NCI-H226 (cell line): ENCODE measurements at places on chromosomes 2 and 18.

DNA sequence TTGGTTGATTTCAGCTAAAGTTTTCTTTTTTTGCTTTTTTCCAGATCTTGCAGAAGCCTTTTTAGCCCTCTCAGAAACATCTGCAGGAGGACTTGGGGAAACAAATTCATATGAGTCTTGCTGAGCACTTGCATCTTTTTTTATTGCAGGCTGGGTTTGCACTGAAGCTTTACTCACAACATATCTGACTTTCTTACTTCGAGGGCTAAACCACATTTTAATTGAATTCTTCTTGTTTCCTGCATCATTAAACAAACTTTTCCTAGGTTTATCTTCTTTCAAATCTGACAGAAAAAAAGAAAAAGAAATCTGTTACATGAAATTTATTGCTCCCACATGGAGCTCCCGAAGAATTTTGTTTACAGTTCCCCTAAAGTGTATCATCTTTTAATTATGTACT lies 28.3 kb downstream of the BARD1 start:
- DNase-seq, result no peak

GRCh38 chr2:109466674-109467575 lies 146.8 kb downstream of the SEPTIN10 start:
- DNase-seq, result no peak

- peak; percentile 82 for DNase-seq
Observed at GRCh38 chr2:43038696-43039094, 187.7 kb downstream of the ZFP36L2 start.

DNA sequence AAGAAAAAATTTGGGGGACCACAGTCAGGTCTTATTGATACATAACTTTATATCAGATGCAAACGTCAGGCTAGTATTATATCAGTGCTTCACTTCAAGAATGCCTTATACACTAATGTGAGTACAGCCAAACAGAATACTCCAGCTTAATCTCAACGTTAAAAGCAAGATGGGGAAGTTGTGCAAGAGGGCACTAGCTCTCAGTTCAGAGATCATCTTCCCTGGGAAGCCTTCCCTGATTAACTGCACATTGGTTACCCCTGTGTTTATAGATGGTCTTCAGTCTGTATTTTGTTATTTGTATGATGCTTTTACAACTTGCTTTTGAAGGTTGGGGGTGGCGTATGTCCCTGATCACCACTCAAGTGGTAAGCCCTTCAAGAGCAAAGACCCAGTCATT lies 11.4 kb downstream of the EPAS1 start:
- no peak for DNase-seq

- DNase-seq, result no peak
Observed at GRCh38 chr2:24411488-24412151, 51.3 kb upstream of the ITSN2 start.

DNA sequence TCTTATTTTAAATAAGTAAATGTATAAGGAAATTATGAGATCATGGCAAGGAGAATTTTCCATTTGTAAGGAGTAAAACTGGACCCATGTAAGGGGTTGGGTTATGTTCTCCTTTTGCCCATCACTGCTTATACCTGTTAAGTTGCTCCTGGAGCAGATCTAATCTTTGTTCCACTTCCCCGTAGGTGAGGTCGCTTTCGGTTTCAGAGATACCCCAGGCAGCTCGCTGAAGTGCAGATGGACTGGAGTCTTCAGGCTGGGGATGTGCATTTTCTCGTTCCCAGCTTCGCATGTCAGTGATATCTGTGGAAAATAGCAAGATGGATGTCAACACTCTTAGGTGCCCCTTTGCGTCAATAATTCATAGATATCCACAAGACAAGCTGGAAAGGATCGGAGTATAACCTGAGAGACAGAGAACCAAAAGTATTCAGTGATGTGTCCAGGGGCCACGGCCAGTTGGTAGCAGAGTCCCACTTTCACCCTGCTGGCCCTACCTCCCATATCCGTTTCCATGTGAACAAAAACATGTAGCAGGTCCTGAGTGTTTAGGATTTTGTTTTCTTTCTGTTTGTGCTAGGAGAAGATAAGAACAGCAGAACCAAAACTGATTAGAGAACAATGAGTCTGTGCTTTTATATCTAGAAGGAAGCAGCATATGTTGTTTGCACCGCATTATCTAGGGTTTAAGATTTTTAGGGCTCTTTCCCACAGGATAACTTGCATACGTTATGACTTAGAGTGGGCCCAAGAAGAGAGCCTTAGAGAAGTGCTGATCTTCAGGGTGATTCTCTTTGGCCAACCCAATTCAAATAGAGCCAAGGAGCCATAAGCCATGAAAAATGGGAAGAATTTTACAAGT lies 36.0 kb downstream of the GCA start:
- no peak for DNase-seq

- peak; percentile 74 for DNase-seq
Observed at GRCh38 chr2:180761224-180761623, 219.2 kb upstream of the UBE2E3 start.

DNA sequence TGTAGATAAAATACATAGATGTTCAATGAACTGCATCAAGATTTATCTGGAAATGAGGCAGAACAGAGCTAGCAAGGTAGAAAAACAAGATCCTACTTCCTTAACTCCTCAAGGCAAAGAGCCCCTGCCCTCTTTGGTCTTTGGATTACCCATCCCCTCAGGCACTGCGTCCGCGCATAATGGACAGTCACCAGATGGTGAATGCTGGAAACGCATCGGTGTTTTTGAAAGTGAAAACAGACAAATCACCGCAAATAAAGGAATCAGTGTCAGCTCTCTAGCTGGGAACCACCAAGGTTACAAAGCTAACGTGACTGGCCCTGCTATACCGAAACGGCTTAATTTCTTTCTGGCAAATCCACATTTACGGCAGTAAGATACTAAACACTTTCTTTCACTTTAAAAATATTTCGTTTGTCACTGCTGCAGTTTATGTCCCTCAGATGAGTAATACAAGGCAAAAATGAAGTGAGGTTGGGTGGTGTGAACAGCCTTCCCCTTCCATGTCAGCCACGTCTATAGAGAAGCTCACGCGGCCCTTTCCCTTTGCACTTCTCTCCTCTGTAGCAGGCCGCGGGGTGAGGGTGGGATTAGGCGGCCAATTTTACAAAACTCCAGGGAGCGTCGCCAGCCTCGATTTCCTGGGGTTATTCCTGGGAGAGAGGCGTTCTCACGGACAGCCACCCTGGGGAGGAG lies 627 bp upstream of the GALR1 start:
- no peak for DNase-seq

GRCh38 chr2:203675086-203675485 lies 31.4 kb upstream of the CD28 start:
- no peak for DNase-seq

- DNase-seq, result peak; percentile 81
Observed at GRCh38 chr2:85768713-85769112, 14.9 kb downstream of the ATOH8 start.

DNA sequence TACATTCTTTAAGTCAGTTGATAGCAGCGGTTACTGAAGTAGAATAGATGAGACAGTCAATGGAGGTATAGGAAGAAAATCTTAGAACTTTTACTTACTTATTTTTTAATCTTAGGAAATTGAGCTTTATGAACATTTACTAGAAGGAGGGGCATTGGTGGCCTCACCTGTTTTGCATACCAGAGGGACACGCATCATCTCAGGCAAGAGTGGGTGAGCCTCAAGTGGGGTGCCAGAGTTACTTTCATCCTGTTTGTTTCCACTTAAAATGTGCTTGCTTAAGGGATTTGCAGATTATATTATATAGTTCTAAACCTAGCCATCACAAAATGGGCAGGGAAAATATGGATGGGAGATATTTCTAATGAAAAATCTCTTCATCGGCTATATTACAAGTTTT lies 61.6 kb downstream of the WDR7 start:
- DNase-seq, result no peak

DNA sequence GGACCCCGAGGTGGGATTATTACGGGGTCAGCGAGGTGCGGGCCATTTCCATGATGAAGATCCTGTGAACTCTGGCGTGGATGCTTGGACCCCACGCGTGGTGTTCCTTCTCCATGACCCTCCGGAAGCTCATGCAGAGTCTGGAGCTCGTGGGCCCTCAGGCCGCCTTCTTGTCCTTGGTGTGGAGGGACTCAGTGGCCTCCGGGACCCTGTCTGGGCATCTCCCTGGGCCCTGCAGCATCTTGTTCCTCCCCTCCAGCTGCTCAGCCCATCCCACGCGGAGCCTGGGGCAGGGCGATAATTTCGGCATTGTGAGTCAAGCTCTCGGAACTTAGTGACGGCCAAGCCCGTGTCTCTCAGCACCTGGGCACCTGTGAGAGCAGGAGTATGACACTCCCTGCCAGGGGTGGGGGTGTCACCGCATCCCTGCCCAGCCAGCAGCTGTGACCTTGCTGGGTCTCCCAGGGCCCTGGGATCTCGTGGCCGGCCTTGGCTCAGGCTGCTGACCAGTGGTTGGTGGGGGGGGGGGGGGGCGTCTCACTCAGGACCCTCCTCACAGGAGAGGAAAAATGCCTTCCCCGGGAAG lies 24.6 kb downstream of the RTP5 start:
- no peak for DNase-seq

- peak; percentile 13 for DNase-seq
Observed at GRCh38 chr2:46135228-46135855, 161.9 kb upstream of the EPAS1 start.

- DNase-seq, result no peak
Observed at GRCh38 chr2:71816815-71817214, 330.8 kb downstream of the CYP26B1 start.

GRCh38 chr18:40079786-40080185 lies 1875.2 kb upstream of the PIK3C3 start:
- DNase-seq, result no peak

- DNase-seq, result peak; percentile 100
Observed at GRCh38 chr2:96665083-96665569, 22.6 kb downstream of the FER1L5 start.

GRCh38 chr2:231565887-231566594 lies 26.6 kb upstream of the TEX44 start:
- no peak for DNase-seq
